ENCODE measurements at places on chromosomes 4 and X.

DNA sequence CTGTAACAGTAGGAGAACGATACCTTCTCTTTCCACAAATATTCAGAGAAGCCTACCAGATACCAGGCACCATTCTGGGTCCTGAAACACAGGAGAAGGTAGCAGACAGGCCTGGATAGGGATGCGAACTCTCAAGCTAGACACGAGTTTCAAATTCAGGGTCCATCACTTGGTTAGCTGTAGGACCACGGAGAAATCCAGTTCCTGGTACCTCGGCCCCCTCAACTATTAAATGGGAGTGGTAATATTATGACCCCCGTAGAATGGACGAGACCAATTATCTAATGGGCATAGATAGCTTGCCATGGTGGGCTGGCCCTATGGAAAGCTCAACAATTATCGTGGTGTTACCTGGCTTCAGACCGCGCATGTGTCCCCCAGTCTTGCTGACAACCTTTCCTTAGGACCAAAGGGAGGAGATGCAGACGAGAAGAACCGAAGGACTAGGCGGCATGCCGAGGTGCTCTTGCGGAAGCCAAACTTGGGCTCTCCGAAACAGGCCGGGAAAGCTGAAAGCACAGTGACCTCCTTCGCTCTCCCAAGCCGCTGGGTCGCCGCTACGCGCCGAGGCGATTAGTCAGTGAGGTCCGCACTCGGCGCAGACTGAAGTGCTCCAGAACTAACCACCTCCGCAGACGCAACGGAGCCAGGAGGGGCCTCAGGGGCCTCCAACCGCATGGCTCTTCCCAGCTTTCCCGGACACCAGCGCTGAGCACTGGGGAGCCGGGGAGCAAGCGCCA is 19.6 kb downstream of the NKX3-2 start:
- peak; percentile 70 for DNase-seq

DNA sequence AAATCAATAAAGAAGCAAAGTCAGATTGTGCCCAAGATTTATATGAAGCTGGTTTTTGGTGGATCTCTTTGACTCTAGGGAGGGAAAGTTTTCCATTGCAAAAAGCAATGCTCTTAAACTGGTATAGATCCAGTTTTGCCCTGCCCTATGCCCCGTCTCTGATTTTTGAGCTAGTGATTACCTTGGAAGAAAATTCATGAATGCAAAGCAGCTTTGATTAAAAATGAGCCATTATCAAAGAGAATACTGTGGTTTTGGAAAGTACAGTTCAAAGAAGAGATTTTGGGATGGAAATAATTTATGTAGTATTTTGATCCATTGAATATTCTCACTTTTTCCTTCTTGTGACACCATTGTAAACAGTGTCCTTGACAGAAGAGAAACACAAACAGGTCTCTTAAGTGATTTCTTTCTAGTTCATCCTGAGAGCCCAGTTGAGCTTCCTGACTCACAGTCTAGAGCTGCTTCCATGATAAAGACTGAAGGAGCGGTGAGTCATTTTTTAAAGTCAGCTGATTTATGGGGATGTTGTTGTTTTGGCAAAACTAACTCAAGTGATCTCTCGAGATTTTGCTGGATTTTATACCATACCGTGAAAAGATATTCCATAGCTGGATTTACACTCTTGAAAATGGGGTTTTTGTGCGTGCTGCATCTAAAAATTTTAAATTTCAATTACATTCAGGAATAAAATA is 76.7 kb downstream of the AFF1 start:
- DNase-seq = peak; percentile 45

DNA sequence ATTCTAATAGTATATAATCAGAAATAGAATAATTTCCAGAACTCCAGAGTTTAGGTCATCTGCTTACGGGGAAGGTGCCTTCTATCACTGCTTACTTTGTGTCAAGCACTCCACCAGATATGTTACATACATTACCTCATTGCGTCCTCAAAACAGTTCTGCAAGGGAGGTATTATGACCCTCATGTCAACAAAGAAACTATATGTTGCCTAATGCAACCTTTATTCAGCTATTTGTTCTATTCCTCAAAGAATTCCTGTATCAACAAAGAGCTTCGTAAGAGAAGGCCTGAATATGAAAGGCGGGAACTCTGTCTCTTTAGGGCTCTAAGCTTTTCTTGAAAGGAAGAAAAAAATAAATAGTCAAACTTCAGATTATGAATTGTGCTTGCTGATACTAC is 114.7 kb downstream of the PDLIM5 start:
- no peak for DNase-seq

DNA sequence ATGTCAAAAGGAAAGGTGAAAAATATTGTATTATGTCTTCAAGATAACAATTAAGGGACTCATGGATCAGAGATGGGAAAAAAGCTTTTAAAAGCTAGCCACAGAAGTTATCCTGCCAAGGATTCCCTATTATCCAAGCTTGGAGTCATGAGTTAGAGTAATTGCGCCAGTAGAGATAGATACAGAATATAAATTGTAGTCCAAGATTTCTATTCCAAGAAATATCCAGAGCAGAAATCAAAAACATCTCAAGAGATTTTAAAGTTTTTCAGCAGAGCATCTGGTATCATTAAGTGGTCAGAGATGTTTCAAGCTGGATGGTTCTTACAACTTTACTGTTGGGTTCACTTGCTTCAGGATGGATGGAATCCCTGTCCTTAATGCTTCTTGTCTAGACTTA is 186.7 kb downstream of the PCDH18 start:
- DNase-seq = no peak

DNA sequence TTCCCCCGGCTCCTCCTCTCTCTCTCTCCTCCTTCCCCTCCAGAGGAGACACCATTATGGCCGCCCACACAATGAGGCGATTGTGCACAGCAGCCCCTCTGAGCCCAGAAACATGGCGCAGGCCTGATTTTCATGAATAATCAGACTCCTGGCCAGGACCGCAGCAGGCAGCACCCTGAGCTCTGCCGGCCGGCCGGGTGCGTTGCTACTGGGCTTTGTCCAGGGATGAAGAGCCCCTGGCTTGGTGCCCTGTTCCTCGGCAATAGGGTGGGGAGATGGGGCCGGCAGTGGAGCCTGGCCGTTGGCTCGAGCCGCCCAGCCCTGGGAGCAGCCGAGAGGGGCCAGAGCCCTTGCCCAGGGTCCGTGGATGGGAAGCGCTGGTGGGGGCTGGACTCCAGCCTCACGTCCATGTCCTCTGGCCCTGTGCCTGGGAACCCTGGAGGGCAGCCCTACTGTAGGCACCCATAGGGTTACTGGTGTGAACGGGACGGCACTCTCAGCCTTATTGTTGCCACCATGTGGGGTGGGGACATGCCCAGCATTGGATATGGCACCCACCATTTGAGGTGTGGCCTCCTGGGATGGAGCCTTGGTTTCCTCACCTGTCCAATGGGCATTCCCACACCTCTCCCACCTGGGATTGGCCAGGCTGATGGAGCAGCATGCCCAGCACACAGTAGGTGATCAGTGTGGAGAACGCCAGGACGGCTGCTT is 103.0 kb downstream of the SORCS2 start:
- peak; percentile 56 for DNase-seq
